ENCODE measurements at places on chromosomes 11 and 22. TPM values are rescaled to one million over a fixed set of nuclear protein-coding genes. Genes with fewer than 3 reads are reported as not detected.

The FADS3 gene
- total RNA-seq = 33.5 TPM

The OR6T1 gene
- not detected for total RNA-seq

The OR2AG2 gene
- total RNA-seq = under 0.01 TPM

The OR52E8 gene
- total RNA-seq = not detected

The LINC01488 gene
- total RNA-seq = not detected

The NXPE4 gene
- not detected for total RNA-seq

The MS4A6E gene
- total RNA-seq = not detected

The CYB5R2 gene
- total RNA-seq = 25.6 TPM

The OR5AP2 gene
- total RNA-seq = not detected

The ABCG4 gene
- under 0.01 TPM for total RNA-seq

The AMOTL1 gene
- total RNA-seq = 118 TPM

The KRTAP5-8 gene
- total RNA-seq = not detected

The TSGA10IP gene
- not detected for total RNA-seq

The DEFB131B gene
- total RNA-seq = not detected

The FADS1 gene
- 45.5 TPM for total RNA-seq

The CHRNA10 gene
- 0.34 TPM for total RNA-seq

The LSP1 gene
- total RNA-seq = 0.21 TPM

The TMEM45B gene
- total RNA-seq = 59.0 TPM

The MUC6 gene
- not detected for total RNA-seq

The HPX gene
- 1.00 TPM for total RNA-seq

The CHRDL2 gene
- not detected for total RNA-seq

The PRCP gene
- total RNA-seq = 12.3 TPM

The ANGPTL5 gene
- total RNA-seq = not detected

The KRTAP5-11 gene
- total RNA-seq = not detected

The AIP gene
- 46.8 TPM for total RNA-seq

The HSPB2 gene
- not detected for total RNA-seq

The NRGN gene
- not detected for total RNA-seq

The YPEL4 gene
- total RNA-seq = under 0.01 TPM

The CCDC81 gene
- 0.34 TPM for total RNA-seq

The KCNJ4 gene
- not detected for total RNA-seq

The SERPINH1 gene
- 71.4 TPM for total RNA-seq

The KCNK7 gene
- 0.68 TPM for total RNA-seq

The KDM4D gene
- 0.78 TPM for total RNA-seq

The POU2AF1 gene
- total RNA-seq = 0.21 TPM

The PYGM gene
- total RNA-seq = 0.34 TPM

The NELL1 gene
- not detected for total RNA-seq

The INS gene
- total RNA-seq = not detected

The BLID gene
- not detected for total RNA-seq

The SLC22A12 gene
- total RNA-seq = not detected

The TRIM51 gene
- total RNA-seq = not detected

The ASCL2 gene
- total RNA-seq = 0.21 TPM

The KIAA1671 gene
- 52.9 TPM for total RNA-seq

The CASP5 gene
- 0.50 TPM for total RNA-seq

The TECTA gene
- total RNA-seq = under 0.01 TPM

The C11orf97 gene
- total RNA-seq = not detected

The FAM180B gene
- total RNA-seq = not detected

The OR56A5 gene
- not detected for total RNA-seq

The OR51A4 gene
- not detected for total RNA-seq

The AIFM3 gene
- 0.68 TPM for total RNA-seq

The EFCAB6 gene
- total RNA-seq = 0.68 TPM

The TYR gene
- total RNA-seq = not detected

The SMTN gene
- 48.5 TPM for total RNA-seq

The GAL3ST3 gene
- total RNA-seq = not detected

The PNPLA3 gene
- total RNA-seq = 3.5 TPM

The C22orf42 gene
- not detected for total RNA-seq

The CSNK2A3 gene
- 4.1 TPM for total RNA-seq
